ENCODE measurements at places on chromosomes 7 and 10.

- no peak for DNase-seq
Observed at GRCh38 chr10:131071721-131072120, 239.8 kb downstream of the TCERG1L start.

- DNase-seq, result no peak
Observed at GRCh38 chr7:751826-752225, 24.7 kb upstream of the PRKAR1B start.

DNA sequence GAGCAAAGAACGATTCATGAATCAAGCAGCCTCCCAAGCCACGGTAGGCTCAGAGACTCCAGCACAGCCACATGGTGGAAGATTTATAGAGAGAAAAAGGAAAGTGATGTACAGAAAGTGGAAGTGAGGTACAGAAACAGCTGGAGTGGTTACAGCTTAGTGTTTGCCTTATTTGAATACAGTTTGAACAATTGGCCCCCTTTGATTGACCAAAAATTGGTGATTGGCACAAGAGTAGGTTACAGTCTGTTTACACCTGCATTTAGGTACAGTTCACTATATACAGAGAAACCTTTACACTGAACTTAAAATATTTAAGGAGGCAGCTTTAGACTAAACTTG is 136.4 kb upstream of the ASAH2 start:
- DNase-seq, result no peak

- DNase-seq, result no peak
Observed at GRCh38 chr10:100519311-100520051, at the start of gene SEC31B. SEC31B (minus strand) TSS chr10:100519861; CDS start chr10:100516952, 2,909 bp downstream.

DNA sequence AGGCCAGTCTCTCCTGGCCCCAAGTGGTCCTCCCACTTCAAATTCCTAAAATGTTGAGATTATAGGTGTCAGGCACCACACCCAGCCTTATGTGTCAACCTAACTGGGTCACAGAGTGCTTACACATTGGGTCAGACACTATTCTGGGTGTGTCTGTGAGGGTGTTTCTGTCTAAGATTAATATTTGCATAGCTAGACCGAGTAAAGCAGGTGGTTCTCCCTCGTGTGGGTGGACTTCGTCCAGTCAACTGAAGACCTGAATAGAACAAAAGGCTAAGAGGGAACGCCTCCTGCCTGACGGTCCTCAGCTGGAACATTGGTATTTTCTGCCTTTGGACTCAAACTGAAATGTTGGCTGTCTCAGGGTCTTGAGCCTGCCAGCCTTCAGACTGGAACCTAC is 11.5 kb downstream of the PPIF start:
- DNase-seq, result no peak

GRCh38 chr7:31373337-31374289 is 33.1 kb upstream of the NEUROD6 start:
- DNase-seq, result peak; percentile 32

- no peak for DNase-seq
Observed at GRCh38 chr10:71397296-71398212, 834 bp downstream of the CDH23 start.

DNA sequence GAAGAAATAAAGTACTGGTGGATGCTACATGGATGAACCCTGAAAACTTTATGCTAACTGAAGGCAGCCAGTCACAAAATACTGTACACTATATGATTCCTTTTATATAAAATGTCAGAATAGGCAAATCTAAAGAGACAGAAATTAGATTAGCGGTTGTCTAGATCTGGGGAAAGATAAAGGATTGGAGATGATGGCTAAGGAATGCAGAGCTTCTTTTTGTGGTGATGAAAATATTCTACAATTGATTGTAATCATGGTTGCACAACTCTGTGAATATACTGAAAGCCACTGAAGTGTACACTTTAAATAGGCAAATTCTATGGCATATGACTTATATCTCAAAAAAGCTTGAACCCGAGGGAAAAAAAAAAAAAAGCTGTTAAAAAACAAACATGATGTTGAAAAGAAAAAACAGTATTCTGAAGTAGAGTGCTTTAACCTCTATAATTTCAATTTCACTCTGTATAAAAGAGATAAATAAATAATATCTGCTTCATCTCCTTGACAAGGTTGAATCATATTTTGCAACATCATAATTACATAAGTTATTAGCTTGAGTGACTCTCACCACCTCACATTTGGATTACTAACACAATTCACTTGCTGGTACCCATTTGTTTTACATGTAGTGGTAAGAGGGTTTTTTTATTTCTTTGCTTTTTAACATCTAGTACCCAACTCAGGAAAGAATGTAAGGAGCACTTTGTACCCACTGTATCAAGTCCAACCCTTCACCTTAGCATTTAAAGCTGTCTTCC is 2.8 kb upstream of the GNAI1 start:
- DNase-seq, result no peak

DNA sequence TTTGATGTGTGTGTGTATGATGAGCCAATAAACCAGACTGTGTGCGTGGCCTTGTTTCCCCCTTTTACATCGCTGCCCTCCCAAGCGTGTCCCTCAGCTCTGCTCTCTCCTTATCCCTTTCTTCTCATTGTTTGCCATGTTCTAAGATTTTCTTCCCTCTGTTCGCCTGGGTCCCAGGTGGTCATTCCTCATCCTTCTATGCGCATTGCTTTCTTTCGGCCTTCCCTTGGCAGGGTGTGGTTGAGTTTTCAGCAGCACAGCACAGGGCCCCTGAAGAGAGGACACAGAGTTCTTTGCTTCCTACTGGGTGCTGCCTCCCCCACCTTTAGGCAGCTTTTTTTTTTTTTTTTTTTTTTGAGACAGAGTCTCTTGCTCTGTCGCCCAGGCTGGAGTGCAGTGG is 23.1 kb downstream of the GBX1 start:
- DNase-seq, result no peak

GRCh38 chr7:23020742-23021401 is 6.9 kb upstream of the HYCC1 start:
- no peak for DNase-seq

- DNase-seq, result peak; percentile 3
Observed at GRCh38 chr7:93715234-93715633, 140.7 kb upstream of the CALCR start.

DNA sequence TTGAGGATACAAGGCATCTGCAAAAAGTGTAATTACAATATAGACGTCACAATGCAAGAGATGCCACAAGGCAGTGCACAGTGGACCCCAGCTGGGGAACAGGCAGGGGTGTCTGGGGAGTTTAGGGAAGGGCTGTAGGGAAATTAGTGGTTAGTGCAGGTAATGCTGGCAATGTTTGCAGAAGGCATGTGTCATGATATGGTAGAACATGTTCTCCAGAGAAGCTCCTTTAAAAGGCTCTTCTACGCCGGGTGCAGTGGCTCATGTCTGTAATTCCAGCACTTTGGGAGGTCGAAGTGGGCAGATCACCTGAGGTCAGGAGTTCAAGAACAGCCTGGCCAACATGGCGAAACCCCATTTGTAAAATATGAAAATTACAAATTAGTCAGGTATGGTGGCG is 98.0 kb downstream of the JCAD start:
- DNase-seq, result no peak

GRCh38 chr10:71419002-71419540 is 22.4 kb downstream of the CDH23 start:
- no peak for DNase-seq

DNA sequence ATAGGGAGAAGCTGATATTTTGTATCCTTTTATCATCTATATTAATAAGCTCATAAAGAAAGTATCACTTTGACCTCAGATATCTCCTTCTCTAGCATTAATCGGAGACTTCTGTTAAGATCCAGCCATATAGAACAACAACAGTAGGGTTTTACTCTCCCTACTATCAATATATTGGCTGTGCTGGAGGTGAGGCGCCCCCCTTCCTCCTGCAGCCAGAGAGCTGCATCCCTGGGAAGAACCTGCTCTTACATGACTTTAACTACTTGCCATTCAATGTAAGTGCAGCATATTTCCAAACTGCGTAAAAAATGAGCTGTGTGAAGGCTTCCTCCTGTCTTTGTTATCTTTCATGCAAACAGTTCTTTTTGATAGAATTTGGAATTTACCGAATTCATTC is 247.8 kb downstream of the SDK1 start:
- DNase-seq, result no peak

DNA sequence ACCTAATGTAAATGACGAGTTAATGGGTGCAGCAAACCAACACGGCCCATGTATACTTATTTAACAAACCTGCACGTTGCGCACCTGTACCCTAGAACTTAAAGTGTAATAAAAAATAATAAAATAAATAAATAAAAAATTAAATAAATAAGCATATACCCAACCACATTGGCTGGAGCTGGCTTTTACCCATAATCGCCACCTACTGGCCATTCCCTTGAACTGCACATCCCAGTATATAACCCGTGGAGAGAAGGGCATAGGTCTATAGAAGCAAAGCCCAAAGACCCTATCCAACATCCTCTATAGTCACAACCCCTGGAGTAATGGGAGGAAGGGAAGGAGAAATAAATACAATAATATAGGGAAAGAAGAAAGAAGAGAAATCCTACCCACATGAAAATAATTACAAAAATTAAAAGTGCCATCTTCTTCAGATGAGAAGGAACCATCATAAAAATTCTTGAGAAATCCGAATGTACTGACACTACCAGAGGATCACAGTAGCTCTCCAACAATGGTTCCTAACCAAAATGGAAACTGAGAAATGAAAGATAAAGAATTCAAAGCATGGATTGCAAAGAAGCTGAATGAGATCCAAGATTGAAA is 65.6 kb downstream of the TWIST1 start:
- DNase-seq, result no peak

DNA sequence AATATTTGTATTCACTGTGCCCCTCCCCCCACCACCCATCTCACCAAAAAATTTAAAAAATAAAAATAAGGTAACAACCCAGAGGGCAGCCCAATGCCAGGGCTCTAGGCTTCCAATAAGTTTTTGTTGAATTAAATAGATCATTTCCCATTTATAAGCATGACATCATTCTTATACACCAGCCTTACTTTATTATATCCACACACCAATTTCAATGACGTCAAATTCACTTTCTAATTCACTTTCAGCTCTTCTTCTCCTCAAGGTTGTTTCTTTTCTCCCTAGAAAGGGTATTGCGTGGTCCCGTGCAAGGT is 1.2 kb upstream of the DKK1 start:
- no peak for DNase-seq

GRCh38 chr7:69130396-69130795 is 467.9 kb upstream of the AUTS2 start:
- no peak for DNase-seq

- DNase-seq, result no peak
Observed at GRCh38 chr10:125473143-125473793, 209.7 kb downstream of the TEX36 start.

Measured in NCI-H1092 (cell line).